GM04503 (cell line): ENCODE measurements at places on chromosomes 7 and 10.

DNA sequence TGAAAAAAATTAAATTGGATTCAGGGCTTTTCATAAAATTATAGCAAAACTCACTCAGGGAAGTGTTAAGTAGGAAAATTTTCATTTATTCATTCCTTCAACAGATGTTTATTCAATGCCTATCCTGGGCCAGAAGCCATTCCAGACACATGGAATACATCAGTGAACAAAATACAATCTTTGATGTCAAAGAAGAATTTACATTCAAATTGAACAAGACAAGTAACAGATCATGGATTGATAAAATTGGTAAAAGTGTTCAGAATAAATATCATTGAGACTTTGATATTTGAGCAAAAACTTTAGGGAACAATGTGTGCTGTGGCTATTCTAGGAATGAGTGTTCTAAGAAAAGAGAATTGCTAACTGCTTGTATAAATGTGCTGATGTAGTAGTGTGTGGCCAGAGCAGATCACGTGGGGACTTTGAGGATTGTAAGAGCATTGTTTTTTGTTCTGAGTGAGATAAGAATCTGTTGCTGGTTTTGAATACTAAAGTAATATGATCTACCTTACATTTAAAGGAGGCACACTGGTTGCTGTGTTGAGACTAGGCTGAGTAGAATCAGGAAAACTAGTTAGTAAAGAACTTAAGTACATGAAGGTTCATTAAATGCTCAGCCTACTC lies 957.2 kb downstream of the PCDH15 start:
- no peak for DNase-seq

GRCh38 chr7:71239586-71240268 lies 107.8 kb downstream of the GALNT17 start:
- DNase-seq: no peak

GRCh38 chr10:59271160-59271559 lies 91.2 kb downstream of the FAM13C start:
- DNase-seq: no peak

GRCh38 chr10:133439517-133440461 lies 14.0 kb upstream of the SCART1 start:
- no peak for DNase-seq

DNA sequence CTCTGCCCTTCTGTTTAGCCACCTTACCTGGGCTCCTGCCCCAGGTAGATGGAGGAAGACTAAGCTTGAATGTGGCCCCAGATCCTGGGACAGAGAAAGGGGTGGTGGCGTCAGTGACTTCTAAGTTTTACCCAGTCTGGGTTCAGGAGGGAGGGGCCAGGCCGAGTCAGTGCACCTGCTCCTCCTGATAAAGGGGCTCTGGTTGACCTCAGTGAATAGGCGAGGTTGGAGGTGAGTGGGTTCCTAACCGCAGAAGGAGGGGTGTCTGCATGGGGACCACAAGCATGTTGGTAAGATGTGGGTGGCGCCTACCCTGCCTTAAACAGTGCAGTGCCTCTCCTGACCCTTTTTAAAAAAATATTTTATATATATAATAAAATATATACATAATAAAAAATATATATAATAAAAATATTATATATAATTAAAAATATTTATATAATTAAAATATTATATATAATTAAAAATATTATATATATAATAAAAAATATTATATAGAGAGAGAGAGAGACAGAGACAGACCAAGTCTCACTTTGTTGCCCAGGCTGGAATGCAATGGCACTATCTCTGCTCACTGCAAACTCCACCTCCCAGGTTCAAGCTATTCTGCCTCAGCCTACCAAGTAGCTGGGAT lies 97.3 kb upstream of the GTF2I start:
- no peak for DNase-seq

DNA sequence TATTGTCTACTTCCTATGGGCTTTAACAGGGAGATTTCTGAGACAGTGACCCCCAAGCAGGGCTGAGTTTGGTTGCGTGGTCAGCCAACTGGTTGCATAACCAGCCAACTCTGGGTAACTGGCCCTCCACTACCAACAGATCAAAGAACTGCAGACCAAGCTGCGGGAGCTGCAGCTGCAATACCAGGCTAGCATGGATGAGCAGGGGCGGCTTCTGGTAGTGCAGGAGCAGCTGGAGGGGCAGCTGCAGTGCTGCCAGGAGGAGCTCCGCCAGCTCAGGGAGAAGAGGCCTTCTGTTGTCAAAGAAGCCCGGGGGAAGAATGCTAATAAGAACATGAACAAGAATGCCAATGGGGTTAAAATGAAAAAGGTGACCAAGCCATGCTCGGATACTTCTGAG lies 15.7 kb upstream of the FLNC start:
- DNase-seq: no peak

DNA sequence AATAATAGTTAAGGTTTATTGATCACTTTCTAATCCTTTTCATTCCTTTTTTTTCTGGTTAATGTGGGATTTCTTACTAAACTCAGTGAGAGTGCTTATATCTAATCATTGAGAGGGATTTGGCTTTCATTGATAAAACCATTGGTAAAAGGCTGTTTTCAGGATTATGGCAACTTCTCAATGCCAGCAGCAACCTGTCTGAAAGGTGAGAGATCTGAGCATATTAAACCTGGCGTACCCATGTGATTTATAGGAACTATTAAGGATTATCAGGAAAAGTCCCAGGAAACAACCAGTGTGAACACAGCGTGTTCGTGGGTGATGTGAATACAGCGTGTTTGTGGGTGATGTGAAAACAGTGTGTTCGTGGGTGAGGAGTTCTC lies 65.9 kb downstream of the PDIA4 start:
- DNase-seq: no peak

DNA sequence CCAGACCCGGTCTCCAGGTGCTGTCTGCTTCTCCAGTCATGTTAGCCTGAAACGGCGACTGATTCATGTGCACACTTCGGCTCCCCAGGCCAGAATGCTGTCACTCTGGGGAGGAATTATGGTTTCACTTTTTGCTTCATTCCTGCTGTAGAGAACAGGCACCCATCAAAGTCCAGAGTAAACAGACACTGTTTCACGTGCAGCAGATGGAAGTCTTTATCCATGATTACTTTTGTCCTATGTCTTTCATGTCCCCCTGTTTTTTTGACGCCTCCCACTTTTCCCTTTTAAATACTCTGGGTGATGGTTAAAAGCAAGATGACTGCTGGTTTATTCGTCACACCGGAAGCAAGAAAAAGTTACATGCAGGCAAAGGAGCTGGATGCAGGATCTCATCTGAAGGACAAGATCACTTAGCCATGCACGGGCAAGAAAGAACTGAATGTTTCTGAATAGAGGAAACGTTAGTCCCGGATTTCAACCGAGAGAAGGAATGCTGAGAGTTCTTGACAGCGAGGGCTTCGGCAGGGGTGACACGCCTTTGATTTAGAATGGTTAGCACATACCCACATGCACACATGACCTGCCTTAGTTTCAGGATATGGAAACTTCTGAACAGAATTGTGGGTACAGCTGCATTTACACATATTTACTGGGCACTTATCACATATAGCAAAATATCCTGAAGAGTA lies 250.0 kb upstream of the KLF6 start:
- DNase-seq: no peak

GRCh38 chr10:96222908-96223307 lies 48.5 kb downstream of the BLNK start:
- no peak for DNase-seq

- peak; percentile 16 for DNase-seq
Observed at GRCh38 chr10:52213321-52213752, 100.7 kb upstream of the DKK1 start.

DNA sequence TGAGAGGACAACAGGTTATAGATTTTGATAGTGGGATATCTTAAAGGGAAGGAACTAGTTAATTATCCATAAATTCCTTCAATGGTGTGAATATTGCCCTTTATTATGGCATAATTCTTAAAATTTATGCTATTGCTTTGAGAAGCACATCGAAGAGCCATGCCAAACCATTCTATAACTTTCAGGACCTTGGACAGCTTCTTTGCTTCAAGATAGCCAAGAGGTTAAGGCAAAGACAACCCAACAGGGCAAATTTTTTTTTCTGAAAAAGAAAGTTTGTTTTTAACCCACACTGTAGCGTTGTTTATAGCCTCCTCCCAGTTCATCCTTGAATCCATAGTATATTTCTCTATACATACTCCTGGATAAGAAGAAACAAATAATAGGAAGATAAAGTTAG lies 103.2 kb downstream of the NRG3 start:
- DNase-seq: no peak

DNA sequence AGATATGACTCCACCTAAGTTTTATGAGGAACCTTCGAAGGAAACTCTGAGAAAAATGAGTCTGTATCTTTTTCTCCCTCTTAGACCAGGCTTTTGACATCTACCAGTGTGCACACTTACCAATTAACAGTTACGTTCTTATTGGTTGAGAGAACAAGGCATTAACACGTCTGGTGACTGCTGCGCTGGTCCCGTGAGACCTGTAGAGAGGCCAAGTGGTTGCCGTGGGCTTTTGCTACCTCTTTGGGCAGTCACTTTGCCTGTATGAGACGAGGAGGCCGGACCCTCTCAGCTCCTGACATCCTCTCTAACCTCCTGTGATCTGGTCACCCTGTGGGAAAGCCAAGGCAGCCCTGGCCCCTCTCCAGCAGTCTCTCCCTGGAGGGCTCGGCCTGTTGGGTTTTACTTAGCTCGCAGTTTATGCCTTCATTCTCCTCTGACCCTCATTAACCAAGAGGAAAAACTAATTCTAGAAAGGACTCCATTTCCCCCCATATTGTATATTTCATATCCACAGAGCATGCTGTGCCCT lies 513.9 kb upstream of the GALNT17 start:
- DNase-seq: no peak

- DNase-seq: no peak
Observed at GRCh38 chr10:53276797-53277196, 504.2 kb upstream of the MBL2 start.

DNA sequence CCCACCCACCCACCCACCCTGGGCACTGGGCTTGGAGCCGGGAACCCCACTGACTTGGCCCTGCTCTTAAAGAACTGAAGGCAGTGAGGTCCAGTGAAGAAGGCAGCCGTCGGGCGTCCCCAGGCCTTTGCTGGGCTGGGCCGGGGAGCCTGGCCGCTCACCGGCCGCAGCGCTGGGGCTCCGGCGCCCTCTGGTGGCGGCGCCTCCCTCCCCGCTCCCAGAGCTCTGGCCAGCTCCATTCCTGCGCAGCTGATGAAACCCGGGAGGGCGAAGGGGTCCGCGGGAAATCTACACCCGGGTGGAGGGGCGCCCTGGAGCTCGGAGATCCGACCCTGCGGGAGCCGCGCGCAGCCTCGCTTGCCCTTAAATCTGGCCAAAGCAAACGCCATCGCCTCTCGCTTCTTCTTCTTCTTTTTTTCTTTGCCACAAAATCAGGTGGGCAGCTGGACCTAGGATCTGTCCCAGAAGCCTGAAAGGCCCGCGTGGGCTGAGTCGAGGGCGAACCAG lies 1.7 kb upstream of the CXCL12 start:
- no peak for DNase-seq

DNA sequence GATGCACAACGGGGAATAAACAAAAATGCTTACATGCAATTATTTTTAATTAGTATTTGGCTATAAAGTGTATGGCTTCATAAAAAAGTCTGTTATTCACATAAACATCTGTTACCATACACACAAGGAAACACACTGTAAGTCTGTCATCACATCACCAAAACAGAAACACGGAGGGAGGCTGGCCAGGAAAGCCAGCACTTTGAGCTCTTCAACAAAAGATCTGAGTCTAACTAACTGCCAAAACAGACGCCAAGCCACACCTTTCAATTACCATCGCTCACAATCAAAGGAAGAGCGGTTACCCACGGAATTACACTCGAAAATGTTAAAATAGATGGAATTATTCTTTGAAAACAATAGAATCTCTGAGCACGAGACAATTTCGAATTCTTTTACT lies 49.2 kb upstream of the MGMT start:
- DNase-seq: peak; percentile 18

DNA sequence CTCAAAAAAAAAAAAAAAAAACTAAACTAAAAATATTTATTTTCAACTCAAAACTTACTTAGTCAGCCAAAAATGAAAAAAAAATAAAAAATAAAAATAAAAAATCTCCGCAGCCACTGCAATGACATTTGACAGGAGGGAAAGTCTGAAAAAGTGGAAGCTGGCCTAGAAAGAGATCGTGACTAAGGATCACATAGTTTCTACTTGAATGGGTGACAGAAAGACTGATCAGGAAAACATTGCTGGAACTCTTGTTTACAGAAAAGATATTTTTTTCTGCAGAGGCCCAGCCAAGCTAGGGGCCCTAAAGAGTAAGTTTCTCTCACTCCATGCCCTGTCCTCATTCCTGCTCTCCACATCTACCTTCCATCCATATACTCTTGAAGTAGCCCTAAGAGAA lies 92.8 kb upstream of the KCND2 start:
- no peak for DNase-seq

GRCh38 chr7:18013936-18014335 lies 13.7 kb downstream of the PRPS1L1 start:
- DNase-seq: no peak

DNA sequence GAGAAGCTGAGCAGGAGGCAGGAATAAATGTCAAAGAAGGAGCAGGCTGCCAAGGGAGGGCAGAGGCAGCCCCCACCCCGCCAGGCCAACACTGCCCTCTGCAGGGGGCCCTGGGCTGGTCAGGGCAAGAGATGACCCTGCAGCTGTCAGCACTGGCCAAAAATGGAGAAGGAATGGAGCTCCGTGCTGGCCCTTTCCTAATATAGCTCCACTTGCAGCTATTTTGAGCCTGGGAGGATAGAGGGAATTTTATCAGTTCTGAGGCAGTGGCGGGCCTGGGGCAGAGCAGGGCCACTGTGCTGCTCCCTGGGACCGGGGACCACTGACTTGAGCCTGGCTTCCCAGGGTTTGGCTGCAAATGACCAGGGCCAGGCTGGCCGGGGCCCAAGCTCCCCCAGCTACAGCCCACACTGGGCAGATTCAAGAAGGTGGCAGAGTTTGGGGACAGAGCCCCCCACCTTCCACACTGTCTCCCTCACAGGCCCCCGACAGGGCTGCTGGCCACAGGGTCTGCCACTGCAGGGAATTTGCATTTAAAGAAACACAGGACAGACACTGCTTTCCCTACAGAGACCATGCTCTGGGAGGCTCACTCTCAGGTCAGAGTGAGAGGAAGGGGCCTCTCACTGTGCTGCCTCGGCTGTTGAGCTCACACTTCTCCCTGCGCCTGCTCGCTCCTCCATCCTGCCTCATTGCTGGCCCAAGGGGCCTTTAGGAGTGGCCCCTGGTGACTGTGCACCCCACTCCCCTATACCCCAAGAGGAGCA lies 16.2 kb downstream of the LDB3 start:
- DNase-seq: peak; percentile 3

DNA sequence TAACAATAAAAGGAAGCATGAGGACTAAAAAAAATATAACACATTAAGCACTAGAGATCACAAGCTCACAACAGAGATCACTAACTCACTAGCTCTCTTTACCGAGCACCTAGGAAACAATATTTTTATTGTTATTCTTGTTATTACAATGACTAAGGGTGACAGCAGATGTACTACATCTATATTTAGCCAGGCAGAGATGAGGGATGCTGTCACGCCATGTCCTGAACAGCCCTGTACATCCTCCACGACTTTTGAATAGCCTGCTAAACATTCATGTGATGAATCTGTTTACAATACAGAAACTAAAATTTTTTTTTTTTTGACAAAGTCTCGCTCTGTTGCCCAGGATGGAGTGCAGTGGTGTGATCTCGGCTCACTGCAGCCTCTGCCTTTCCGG lies 22.7 kb downstream of the FAM133B start:
- no peak for DNase-seq

- DNase-seq: no peak
Observed at GRCh38 chr10:86770412-86770960, 14.1 kb downstream of the BMPR1A start.

GRCh38 chr7:100434297-100435144 lies 1.8 kb downstream of the PPP1R35 start:
- no peak for DNase-seq
